Stimulated activated CD8-positive, alpha-beta memory T cell treated with anti-CD3 and anti-CD28 coated beads, Interleukin-4, amount 100 ng/mL, for 24 hours (primary cell): ENCODE measurements at places on chromosomes 7 and 10.

DNA sequence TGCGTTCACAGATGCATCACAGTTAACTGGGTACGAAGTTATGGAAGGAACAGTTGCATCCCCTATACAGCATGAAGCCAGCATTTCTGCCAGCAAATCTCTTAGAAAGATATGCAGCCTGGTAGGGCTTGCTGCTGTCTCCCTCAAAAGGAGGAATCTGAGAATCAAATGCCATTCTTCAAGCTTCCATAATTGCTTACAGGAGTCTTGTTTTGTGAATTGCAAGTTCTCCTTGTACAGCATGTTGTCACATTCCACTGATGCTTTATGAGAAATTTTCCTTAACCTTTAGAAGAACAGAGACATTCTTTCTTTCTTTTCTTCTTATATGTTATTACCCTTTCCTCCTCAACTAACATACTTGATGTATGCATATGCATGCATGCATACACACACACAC lies 134.6 kb downstream of the CHRM2 start:
- no peak for DNase-seq

DNA sequence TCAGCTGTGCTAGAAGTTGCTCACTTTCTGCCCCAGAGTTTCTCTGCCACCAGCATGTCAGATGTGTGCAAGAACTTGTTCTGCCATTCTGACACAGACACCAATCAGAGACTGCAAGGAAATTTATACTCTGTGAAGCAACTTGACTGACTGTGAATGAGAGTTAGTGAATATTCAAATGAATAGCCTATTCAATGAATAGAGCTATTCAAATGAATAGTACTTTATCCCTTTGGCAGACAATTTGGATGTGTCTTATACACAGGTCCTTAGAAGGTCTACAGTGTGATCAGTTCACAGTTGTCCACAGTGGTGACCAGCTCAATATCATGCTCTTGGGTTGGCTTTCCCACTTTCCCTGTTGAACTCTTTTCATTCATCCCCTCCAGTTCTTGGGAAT lies 138.1 kb downstream of the MACC1 start:
- no peak for DNase-seq

GRCh38 chr10:45673074-45673648 lies 589 bp upstream of the ZFAND4 start:
- DNase-seq: no peak

DNA sequence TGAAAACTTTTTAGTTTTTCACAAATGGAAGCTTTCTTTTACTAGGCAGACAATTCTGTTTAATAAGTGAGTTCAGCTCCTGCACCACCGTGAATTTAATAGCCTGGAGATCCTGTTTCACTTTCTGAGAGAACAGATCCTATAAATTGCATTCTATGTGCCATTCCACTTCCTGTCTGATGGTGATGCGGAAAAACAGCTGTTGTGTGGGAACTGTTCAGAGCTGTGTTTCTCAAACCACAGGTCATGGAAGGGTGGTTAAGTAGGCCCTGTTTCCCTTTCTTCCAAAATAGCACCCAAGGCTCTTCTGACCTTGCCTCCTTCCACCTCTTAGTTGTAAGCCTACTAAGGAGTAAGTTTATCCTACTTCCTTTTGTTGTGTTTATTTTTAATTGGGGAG lies 97.2 kb upstream of the DKK1 start:
- DNase-seq: no peak

DNA sequence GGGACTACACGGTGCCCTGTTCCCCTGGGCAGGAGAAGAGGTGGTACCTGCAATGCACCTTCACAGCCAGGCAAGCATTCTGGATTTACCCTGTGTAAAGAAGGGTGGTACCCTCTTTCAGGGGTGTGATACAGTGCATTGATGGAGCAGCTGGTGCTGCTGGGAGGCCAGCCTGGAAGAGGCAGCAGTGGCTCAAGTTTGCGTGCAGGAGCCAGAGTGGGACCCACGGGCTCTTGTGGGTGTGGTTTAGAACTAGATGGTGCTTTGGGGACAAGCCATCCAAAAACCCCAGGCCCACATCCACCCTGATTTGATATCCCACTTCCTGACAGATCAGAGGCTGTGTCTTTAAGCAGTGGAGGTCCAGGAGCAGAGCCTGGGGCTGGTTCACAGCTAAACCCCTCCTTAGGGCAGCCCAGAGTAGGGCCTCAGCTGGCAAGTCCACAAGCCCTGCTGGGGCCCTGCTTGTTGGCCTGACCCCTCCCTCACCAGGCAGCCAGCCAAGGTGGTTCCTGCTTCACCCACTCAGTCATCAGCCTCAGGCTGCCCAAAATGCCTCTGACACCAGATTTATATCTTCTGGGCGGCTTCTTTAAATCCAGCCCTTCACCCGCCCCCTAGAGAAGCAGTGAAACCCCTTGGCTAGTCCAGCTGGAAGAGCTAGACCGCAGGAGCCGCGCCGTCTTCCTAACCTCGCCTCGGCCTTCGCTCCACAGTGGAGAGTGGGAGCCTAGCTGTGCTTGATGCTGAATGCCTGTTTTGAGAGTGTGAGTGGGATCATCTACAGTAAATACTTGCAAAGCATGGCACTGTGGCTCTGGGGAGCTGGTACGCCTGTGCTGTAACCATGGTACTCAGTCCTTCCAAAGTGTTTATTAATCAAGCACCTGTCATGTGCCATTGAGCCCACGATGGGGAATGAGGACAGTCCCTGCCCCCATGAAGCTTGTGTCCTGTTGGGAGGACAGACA lies 1.4 kb upstream of the ASIC3 start:
- no peak for DNase-seq

- no peak for DNase-seq
These were observed 2.1 kb upstream of the WNT2 start for GRCh38 chr7:117324960-117325359.

GRCh38 chr10:121113385-121113696 lies 262.2 kb downstream of the WDR11 start:
- DNase-seq: no peak

DNA sequence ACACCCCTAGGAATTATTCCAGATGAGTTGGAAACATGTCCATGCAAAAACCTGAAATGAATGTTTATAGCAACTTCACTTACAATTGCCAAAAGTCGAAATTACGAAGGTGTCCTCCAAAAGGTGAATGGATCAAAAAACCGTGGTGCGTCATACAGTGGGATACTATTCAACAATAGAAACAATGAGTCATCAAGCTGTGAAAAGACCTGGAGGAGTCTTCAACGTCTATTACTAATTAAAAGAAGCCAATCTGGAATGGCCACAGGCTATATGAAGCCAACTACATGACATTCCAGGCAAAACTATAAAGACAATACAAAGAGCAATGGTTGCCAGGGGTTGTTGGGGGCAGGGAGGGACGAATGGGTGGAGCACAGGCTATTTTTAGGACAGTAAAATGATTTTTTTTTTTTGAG lies 12.6 kb upstream of the PPP2R2D start:
- DNase-seq: no peak
